OCI-LY7 (cell line): ENCODE measurements at places on chromosomes 7 and 10. TPM values are rescaled to one million over a fixed set of nuclear protein-coding genes. Genes with fewer than 3 reads are reported as not detected.

- no peak for DNase-seq
Measured at GRCh38 chr10:101223274-101224059, 5.8 kb downstream of the LBX1 start.

- DNase-seq, result no peak
Measured at GRCh38 chr7:128164061-128164954, 76.8 kb upstream of the LEP start.

DNA sequence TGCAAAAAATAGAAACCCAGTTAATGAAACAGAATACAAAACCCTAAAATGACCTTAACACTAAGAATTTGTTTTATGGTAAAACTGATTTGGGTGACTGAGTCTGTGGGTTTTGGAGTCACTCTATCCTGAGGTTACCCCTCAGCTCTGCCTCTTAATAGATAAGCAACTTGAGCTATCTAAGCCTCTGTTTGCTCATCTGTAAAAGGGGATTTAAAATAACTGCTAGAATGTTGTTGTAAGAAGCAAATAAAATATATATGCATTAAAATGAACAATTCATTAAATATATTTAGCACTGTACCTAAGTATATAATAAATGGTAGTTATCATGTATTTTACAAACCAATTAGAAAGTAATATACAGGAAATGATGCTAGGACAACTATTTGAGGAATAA is 115.4 kb downstream of the CABCOCO1 start:
- no peak for DNase-seq

The CALML5 gene
- not detected in 2 replicates for total RNA-seq

The PARD3 gene
- total RNA-seq, result not detected in 2 replicates

DNA sequence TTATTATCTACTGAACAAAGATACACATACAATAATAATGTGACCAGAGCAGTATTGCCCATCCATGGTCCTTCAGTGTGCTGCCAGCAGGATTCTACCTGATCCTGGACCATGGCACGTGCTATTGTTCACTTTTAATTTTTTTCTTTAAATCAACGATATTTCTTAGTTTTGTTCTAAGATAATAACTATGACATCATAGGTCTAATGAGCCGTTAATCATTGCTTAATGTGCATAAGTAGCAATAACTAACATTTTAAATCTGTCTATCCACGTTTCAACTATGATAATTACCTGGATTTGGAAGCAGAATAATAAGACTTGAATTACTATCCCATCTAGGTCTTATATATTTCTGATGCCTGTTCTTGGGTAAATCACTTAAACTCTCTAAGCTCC is 253.8 kb downstream of the SORCS1 start:
- DNase-seq, result no peak

- no peak for DNase-seq
Measured at GRCh38 chr7:138746073-138746472, 44.9 kb upstream of the SVOPL start.

The OPALIN gene
- not detected in 2 replicates for total RNA-seq
